Small intestine (tissue), 16 donors: ENCODE measurements at places on chromosomes 7 and 10. TPM values are rescaled to one million over a fixed set of nuclear protein-coding genes. Genes with fewer than 3 reads are reported as not detected.

GRCh38 chr10:126259760-126260479 lies 128.4 kb downstream of the ADAM12 start:
- no peaks in the 10 kb centered on the region for H3K36me3 ChIP-seq
- no peaks in the 10 kb centered on the region for H3K27me3 ChIP-seq
- no peak overlapping the region for H3K27ac ChIP-seq
- H3K4me1 ChIP-seq = no peaks in the 10 kb centered on the region

DNA sequence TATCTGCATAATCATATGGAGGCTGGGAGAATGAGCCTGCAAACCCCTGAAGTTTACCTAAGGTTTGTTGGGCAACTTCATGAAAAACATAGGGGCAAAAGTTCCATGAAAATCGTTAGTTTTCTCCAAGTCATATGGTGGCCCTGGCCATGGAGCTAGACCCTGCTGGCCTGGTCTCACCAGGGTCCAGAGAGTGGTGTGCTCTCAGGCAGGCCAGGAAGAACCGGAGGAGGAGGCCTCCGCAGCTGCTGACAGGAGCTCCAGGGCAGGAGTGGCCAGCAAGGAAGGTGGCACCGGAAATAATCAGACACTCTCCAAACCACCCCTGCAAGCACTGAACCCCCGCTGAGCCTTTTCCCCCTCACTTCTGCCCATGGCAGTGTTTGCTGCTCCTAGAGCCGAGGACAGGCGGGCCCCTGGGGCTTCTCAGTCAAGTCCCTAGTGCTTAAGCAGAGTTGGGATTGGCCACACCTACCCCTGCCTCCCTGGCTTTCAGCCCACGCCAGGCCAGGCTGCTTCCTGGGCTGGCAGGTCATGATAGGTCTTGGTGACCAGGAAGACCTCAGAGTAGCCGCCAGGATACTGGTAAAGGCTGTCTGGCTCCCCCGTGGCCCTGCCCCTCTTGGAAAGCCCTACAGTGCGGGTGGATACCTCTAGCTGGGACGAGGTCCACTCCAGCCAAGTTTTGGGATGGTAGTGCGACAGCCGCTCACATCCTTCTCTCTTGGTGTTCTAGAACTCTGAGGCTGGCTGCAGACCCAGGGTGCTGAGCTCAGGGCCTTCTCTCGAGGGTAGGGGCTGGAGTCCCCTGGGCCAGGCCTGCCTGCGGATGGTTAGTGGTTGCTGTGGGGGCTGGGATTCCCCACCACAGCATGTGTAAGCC lies 242.8 kb downstream of the MGMT start:
- H3K27me3 ChIP-seq = no peaks in the 10 kb centered on the region
- peaks cover 30% of the 10 kb centered on the region for H3K36me3 ChIP-seq
- H3K4me1 ChIP-seq = no peaks in the 10 kb centered on the region
- DNase-seq = no peak
- H3K27ac ChIP-seq = no peak overlapping the region

GRCh38 chr10:16626697-16627096 lies 105.0 kb upstream of the C1QL3 start:
- H3K4me3 ChIP-seq = no peak overlapping the region
- no peaks in the 10 kb centered on the region for H3K36me3 ChIP-seq
- no peaks in the 10 kb centered on the region for H3K4me1 ChIP-seq
- no peak for DNase-seq

The ANXA8 gene
- polyA plus RNA-seq = 0.81 TPM

The NUTM2D gene
- polyA plus RNA-seq = 2.9 TPM

The HOXA9 gene
- 74.3 TPM for polyA plus RNA-seq
